ENCODE measurements at places on chromosomes 4 and X. TPM values are rescaled to one million over a fixed set of nuclear protein-coding genes. Genes with fewer than 3 reads are reported as not detected.

The MAGEB10 gene
- not detected for total RNA-seq

The MOB1B gene
- total RNA-seq: 17.9 TPM

The UNC5C gene
- total RNA-seq: 0.95 TPM

The CXorf51A gene
- total RNA-seq: not detected

The C4orf50 gene
- total RNA-seq: 0.04 TPM

The RRH gene
- not detected for total RNA-seq

Data from esophagus squamous epithelium (tissue), 5 donors.